ENCODE measurements at places on chromosomes 2 and 18.

GRCh38 chr2:152115952-152116351, 17.1 kb upstream of the CACNB4 start:
- H3K27me3 ChIP-seq, result no peaks in the 10 kb centered on the region
- peak overlapping the region; percentile 49 for H3K27ac ChIP-seq
- DNase-seq, result no peak
- H3K36me3 ChIP-seq, result peaks cover 7% of the 10 kb centered on the region
- no peak overlapping the region for H3K4me3 ChIP-seq

DNA sequence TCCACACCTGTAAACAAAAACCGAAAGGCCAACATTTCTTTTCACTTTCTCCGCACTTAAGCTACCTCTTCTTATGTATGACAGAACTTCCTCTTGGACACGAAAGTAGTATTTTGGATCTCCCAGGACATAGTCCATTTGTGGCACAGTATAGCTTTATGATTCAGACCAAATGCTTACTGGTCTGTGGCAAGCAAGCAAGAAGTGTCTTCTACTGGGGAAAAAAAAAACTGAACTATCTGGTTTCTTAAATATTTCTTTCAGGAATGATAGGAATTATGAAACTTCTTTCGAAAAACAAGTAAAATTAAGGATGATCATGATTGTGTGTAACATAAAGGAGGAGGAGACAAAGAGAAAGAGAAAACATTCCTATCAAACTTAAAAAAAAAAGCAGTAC, 33.6 kb downstream of the SRBD1 start:
- peaks cover 37% of the 10 kb centered on the region for H3K36me3 ChIP-seq
- no peak overlapping the region for H3K27ac ChIP-seq
- H3K27me3 ChIP-seq, result no peaks in the 10 kb centered on the region
- peaks cover 5% of the 10 kb centered on the region for H3K4me1 ChIP-seq
- DNase-seq, result no peak

GRCh38 chr2:9410108-9410507, 13.2 kb downstream of the ITGB1BP1 start:
- H3K4me1 ChIP-seq, result peaks cover 13% of the 10 kb centered on the region
- no peak for DNase-seq
- no peak overlapping the region for H3K27ac ChIP-seq

GRCh38 chr2:169131587-169132512, 62.5 kb downstream of the DHRS9 start:
- DNase-seq, result no peak
- no peak overlapping the region for H3K4me3 ChIP-seq
- H3K36me3 ChIP-seq, result no peaks in the 10 kb centered on the region
- H3K27me3 ChIP-seq, result no peaks in the 10 kb centered on the region
- no peak overlapping the region for H3K27ac ChIP-seq

- H3K4me1 ChIP-seq, result peaks cover 75% of the 10 kb centered on the region
- DNase-seq, result no peak
- H3K36me3 ChIP-seq, result no peaks in the 10 kb centered on the region
- peak overlapping the region; percentile 85 for H3K27ac ChIP-seq
- H3K27me3 ChIP-seq, result no peaks in the 10 kb centered on the region
Observed at GRCh38 chr18:36468161-36468560, 170.6 kb downstream of the FHOD3 start.

- H3K4me1 ChIP-seq, result peaks cover 32% of the 10 kb centered on the region
- no peak overlapping the region for H3K4me3 ChIP-seq
- H3K36me3 ChIP-seq, result no peaks in the 10 kb centered on the region
Observed at GRCh38 chr2:240198226-240198625, 57.8 kb upstream of the OTOS start.

- H3K4me3 ChIP-seq, result no peak overlapping the region
- H3K4me1 ChIP-seq, result peaks cover 39% of the 10 kb centered on the region
- no peaks in the 10 kb centered on the region for H3K27me3 ChIP-seq
- DNase-seq, result no peak
Observed at GRCh38 chr18:32918692-32919250, 145.9 kb upstream of the KLHL14 start.

DNA sequence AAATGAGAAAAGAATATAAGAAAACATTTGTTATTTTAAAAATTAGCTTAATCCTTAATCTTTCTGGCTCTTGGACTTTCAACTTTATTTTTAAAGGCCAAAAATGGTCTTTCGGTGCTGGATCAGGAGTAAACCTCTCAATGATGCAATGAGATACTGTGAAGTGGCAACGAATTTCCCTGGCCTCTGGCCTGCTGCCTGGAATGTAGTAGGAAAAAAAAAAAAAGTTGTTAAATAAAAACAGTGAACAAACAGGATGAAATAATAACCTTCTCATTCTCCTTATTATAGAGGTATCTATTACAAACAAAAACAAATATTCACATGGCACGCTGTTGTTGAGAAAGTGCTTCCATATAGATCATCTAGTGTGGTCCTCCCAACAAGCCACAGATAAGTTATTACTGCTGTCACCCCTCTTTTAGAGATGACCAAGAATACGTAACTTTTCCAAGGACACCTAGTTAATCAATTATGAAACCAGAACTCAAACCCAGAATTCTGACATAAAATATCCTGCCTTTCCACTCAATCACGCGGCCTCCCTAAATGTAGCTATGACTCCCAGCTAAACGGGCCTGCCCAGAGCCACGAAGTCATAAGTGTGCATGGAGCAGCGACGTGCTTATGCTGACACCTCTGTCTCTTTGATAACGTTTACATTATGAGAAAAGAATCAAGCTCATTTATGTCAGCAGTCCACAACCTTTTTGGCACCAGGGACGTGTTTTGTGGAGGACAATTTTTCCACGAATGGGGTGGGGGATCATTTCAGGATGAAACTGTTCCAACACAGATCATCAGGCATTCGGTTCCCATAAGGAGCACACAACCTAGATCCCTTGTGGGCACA, 170.9 kb downstream of the BCL2 start:
- H3K27me3 ChIP-seq, result peaks cover 3% of the 10 kb centered on the region
- no peak for DNase-seq
- H3K36me3 ChIP-seq, result no peaks in the 10 kb centered on the region
- H3K4me3 ChIP-seq, result no peak overlapping the region
- H3K27ac ChIP-seq, result no peak overlapping the region

GRCh38 chr2:206378835-206379234, 64.5 kb upstream of the ADAM23 start:
- peaks cover 10% of the 10 kb centered on the region for H3K36me3 ChIP-seq
- H3K4me3 ChIP-seq, result no peak overlapping the region
- no peaks in the 10 kb centered on the region for H3K27me3 ChIP-seq
- no peak overlapping the region for H3K27ac ChIP-seq
- H3K4me1 ChIP-seq, result no peaks in the 10 kb centered on the region

DNA sequence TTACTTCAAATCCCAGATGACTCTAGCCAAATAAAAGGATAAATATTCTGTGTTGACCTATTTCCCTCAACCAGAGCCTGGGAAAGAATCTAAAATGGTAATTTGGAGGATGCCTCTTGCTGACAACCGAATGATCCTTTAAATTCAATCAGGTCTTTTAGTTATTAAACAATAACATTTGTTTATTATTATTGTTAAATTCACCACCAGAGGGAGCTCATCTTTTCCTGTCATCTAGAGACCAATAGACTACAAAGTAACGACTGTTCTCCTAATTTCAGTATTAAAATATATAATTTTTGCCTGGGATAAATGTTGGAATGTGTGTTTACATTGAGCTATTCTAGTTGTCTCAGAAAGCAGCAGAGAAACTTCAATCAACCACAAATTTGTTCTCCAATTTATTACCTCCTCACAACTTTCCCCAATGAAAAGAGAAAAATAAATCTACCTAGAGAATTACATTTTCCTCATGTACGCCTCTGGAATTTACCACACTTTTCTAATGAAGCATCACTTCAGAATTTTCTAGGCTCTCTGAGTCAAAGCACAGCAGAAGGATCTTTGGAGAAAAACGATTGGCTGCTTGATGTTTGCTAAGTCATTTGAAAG, 142.7 kb downstream of the SCG2 start:
- DNase-seq, result no peak
- H3K36me3 ChIP-seq, result no peaks in the 10 kb centered on the region
- H3K4me1 ChIP-seq, result no peaks in the 10 kb centered on the region
- no peak overlapping the region for H3K27ac ChIP-seq
- H3K27me3 ChIP-seq, result peaks cover 4% of the 10 kb centered on the region

DNA sequence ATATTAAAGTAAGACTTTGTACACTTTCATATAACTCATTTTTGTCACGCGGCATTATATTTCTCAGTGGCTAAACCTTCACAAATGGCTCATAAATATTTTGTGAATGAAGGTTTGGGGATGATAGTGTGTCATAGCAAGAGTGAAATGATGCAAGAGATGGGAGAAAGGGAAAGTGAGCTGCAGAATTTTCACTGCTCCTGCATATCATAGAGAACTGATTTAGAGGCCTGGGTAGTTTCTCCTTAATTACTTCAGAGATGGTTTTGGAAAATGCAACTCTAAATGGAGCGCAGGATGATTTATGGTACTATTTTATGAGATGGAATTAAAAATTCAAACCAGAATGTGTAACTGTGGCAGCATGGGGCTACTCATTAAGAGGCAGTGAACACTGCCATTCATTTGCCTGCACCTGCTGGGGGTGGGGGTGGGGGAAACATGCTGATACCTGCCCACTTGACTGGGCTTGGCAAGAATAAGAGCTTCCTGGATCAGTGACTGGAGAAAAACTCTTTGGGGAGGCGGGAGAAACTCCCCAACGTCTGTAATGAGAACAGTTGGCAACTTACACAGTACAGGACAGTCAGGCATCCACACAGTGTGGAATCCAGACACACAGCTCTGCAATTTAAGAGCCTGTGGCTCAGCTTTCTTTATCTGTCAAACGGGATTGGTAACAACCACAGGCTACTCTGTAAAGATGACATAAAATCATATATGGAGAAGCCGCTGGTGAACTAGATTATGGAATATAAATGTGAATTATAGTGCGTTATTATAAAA, 941.9 kb downstream of the SLC4A3 start:
- no peak for DNase-seq
- H3K4me3 ChIP-seq, result no peak overlapping the region
- H3K4me1 ChIP-seq, result no peaks in the 10 kb centered on the region
- no peaks in the 10 kb centered on the region for H3K27me3 ChIP-seq
- H3K36me3 ChIP-seq, result no peaks in the 10 kb centered on the region
- no peak overlapping the region for H3K27ac ChIP-seq

- DNase-seq, result no peak
- peaks cover 96% of the 10 kb centered on the region for H3K36me3 ChIP-seq
- H3K4me3 ChIP-seq, result no peak overlapping the region
Observed at GRCh38 chr18:70158992-70159717, 46.3 kb downstream of the RTTN start.
